LHCN-M2 (cell line): ENCODE measurements at places on chromosomes 16 and 17. TPM values are rescaled to one million over a fixed set of nuclear protein-coding genes. Genes with fewer than 3 reads are reported as not detected.

DNA sequence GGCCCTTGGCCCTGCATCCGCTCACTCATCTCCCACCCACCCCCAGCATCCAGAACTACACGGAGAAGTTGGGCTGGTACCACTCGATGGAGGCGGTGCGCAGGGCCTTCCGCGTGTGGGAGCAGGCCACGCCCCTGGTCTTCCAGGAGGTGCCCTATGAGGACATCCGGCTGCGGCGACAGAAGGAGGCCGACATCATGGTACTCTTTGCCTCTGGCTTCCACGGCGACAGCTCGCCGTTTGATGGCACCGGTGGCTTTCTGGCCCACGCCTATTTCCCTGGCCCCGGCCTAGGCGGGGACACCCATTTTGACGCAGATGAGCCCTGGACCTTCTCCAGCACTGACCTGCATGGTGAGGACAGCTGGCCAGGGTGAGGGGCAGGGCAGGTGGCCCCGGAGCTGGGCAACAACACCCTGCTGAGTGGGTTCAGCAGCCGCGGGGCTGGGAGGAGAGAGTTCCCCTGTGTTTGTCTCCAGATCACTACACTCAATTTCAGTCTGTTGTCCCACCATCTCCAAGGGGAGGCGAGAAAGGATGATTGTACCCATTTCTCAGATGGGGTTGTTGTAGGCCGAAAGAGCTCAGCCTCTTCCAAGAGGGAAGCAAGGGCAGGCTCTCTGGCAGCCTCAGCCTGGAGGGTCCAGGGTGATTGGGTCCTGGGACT lies 14.4 kb downstream of the MMP15 start:
- no peak for DNase-seq

- no peak for DNase-seq
Measured at GRCh38 chr16:5030251-5030870, 3.4 kb downstream of the NAGPA start.

DNA sequence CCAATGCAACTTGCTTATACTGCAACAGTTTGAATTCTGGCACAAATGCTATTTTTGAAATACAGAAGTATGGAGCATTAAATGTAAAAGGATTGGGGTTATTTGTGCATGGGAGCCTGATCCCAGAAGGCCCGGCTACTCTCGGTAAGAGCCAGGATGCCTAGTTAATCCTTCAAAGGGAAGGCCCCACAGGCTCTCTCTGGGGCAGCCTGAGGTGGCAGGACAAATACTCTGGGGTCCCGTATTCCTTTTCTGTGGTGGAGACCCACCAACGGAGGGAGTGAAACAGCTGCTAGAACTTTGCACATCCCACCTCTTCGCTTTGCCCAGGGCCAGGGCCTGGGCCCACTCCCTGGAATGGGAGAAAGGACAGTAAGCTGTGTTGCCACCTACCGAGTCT lies 30.4 kb downstream of the ERN1 start:
- DNase-seq: no peak

DNA sequence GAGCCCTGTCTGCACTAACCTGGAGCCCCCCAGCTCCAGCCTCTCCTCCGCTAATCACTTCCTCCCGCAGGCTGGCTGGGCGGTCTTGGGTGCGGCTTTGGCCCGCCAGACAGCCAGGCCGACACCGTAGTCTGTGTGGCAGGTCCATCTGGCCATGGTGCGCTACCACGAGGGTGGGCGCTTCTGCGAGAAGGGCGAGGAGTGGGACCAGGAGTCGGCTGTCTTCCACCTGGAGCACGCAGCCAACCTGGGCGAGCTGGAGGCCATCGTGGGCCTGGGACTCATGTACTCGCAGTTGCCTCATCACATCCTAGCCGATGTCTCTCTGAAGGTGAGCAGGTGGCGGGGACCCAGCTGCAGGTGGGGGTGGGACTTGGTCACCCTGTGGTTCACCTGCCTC lies 30.7 kb upstream of the POLR3E start:
- no peak for DNase-seq

GRCh38 chr17:58985367-58985766 lies 121.3 kb downstream of the TRIM37 start:
- no peak for DNase-seq

GRCh38 chr16:56841233-56841632 lies 23.8 kb upstream of the SLC12A3 start:
- DNase-seq: no peak

- DNase-seq: no peak
Measured at GRCh38 chr17:57761887-57762286, 16.8 kb upstream of the CCDC182 start.

DNA sequence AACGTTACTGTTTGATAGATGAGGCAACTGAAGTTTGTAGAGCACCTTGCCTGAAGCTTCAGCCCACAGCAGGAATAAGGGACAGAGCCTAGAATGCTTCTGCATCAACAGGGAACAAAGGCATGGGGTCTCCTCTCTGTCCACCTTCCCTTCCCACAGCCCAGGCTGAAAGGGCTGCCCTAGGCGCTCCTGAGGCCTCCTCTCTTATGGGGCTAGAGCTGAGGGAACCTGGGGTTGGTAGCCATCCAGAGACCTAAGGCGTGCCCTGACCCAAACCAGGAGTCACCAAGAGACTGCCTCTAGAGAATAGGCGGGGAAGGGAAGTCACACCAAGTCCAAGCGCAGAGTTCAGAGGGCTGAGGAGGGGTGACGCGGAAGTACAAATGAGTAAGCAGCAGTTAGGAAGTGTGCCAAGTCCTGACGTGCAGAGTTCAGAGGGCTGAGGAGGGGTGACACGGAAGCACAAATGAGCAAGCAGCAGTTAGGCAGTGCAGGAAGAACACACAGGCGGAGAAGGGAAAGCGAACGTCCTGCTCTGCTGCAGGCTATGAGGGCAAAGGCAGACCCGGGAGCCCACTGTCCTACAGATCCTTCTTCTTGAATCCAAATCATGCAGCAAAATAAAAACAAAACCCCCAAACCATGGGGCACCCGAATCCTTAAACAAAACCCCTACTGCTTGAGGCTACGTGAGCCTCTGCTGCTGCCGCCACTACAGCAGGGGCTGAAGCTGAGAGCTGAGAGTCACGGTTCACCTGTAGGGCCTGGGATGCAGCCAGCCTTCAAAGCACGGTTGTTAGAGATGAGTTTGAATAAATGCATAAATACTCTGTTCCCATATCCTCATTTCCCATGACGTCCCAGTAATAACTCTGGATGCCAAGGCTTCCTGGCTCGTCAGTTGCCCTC lies 2.7 kb upstream of the SPG7 start:
- DNase-seq: peak; percentile 97

DNA sequence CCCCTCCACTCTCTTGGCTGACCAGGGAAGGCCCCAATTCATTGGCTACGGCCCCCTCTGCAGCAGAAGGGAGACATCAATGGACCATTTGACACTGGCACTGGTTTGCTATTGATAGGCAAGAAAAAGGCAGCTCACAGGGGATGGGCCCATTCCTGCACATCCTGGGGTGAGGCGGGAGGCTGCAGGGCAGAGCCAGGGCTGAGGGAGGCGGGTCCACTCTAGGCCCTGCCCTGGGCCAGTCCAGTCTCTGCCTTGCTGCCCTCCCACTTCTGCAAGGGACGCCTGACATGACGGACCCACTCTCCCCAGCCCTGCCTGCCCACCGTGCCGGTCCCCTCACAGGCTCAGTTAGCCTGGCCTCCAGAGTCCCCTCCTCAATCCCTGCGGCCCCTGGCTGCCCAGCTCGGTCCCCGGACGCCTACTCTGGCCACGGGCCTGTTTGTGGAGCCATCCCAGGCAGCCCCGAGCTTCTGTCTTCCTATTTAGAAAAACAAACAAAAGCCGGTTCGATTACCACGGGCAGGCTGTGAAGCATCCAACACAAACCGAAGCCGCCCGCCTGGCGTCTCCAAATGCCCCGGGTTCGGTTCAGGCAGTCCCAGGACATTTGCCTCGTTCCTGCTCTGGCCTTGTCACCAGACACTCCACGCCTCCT lies 160.7 kb downstream of the IRX5 start:
- DNase-seq: no peak

GRCh38 chr16:67399218-67399733 lies 6.0 kb upstream of the TPPP3 start:
- DNase-seq: no peak

DNA sequence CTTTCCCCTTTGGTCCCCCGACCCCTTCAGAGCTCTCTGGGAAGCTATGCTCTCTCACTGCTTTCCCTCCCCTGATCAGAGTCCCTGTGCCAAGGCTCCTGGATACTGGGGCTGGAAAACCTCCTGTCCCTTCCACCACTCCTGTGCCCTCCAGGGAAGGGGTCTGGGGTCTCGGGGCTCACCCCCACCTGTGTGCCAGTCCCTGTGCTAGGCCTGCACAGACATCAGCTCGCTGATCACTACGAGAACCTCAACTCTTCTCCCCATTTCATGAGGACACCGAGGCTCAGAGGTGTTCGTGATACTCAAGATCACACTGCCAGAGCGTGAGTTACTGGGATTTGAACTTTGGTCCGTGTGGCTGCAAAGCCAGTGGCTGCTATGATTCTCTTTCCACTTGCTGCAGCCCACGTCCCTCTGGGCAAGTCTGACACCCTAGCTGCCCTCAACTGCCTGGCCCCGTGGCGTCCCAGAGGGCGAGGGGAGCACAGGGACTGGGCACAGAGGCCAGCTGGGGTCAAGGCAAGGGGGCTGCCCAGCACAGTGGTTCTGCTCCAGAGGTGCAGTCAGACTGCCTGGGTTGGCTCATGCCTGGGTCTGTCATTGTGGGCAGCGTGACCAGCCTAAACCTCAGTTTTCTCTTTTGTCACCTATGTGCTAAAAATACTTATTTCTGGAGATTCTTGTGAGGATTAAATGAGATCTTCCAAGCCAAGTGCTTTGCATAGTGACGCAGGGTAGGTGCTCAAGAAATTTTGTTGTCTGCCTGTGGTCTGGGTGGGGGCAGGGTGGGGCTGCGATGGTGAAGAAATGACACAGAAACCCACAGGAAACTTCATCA lies 43.8 kb upstream of the TOB1 start:
- DNase-seq: no peak

Gene CHST6
- 1.8 and 1.9 TPM in 2 replicates for total RNA-seq

Gene AMDHD2
- total RNA-seq: 54.6 and 55.9 TPM in 2 replicates

DNA sequence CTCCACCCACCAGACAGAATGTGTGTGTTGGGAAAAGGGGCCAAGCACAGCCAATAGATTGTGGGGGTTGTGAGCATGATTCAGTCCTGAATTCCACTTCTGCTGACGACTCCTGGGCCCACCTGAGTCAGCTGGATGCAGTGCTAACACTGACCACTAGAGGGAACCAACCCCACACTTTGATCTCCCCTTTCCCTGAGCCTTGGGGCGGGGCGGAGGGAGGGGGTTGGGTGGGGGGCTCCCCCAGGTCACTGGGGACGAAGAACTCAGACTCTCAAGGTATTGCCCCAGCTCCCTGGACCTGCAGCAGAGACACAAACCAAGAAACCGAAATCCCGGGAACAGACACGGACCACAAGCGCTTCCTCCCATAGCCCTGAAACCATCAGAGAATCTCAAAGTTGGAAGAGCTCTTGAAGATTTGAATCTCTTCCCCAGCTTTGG lies 621 bp upstream of the CSHL1 start:
- no peak for DNase-seq

GRCh38 chr17:9148905-9149525 lies 127.7 kb downstream of the NTN1 start:
- DNase-seq: no peak

Gene ESRP2
- 0.13 TPM in 1 of 2 replicates, not detected in the other for total RNA-seq

Gene CLEC10A
- not detected in 2 replicates for total RNA-seq

Gene ABCA5
- 0.75 and 2.0 TPM in 2 replicates for total RNA-seq

GRCh38 chr17:50027881-50028735 lies 27.8 kb upstream of the ITGA3 start:
- DNase-seq: peak; percentile 98

GRCh38 chr16:68074850-68075555 lies 10.2 kb upstream of the NFATC3 start:
- no peak for DNase-seq

Gene SAMD14
- total RNA-seq: 1.1 and 1.6 TPM in 2 replicates

DNA sequence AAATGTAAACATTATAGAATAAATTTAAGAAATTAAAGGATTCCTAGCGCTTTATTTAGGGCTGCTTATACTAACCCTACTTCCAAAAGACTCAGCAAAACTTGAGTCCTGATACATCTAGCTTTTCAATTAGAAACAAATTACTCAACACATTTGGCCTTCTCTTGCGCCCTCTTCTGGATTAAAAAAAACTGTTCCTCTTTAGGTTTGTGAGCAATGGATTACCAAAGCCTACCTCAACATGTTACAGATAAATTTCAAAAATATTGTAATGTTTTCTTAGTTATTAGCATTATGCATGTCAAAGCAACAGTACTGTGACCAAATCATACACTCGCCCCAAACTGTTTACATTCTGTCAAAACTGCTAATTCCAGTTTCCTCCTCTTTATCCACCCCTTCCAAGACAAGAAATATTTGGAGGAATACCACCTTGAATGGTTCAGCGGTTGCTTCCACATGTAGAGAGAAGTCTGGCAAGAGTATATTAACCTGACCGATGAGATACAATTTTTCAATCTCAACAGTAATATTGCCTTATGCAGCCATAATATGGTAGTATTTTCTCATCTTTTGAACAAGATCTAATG lies 2.7 kb downstream of the NUFIP2 start:
- peak; percentile 77 for DNase-seq

Gene PLXDC1
- total RNA-seq: 0.83 and 1.9 TPM in 2 replicates

- DNase-seq: peak; percentile 11
Measured at GRCh38 chr17:45834471-45835396, 9.9 kb upstream of the SPPL2C start.

GRCh38 chr17:41710472-41711090 lies 1.6 kb upstream of the GAST start:
- DNase-seq: peak; percentile 82

DNA sequence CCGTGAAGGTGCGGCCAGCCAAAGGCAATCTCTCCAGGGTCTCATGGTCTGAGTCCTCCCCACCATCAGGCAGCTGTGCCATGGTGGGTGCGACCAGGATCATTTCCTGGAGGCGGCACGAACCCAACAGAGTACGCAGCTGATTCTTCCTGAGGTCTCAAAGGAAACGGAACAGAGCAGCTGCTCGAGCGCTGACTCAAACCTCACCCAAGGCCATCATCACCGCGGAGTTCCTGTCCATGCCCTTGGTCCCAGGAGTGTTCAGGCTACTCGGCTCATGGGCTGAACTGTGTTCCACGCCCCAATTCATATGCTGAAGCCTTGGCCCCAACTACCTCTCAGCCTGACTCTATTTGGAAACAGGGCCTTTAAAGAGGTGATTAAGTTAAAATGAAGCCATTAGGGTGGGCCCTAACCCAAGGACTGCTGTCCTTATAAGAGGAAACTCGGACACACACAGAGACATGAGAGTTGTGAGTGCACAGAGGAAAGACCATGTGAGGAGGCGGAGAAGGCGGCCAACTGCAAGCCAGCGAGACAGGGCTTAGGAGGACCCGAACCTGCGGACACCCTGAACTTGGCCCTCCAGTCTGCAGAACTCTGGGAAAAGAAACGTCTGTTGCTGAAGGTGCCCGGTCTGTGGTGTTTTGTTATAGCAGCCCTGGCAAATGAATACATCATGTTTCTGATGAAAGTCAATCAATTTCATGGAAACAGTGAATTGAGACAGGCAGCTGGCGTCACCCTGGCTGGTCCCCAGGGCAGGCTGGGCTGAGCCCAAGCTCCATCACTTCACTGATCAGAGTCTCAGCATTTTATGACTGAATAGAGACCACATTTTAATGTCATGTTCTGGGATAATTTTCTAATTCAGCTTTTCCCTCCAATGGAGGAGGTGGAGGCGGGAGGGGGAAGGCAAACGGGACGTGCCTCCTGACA lies 13.7 kb downstream of the MXRA7 start:
- DNase-seq: peak; percentile 99

Gene SRSF1
- 373 and 386 TPM in 2 replicates for total RNA-seq
